ENCODE measurements at places on chromosomes 6 and 20.
A peak's percentile ranks its signal among the peaks of the same experiment; 100 is the strongest.

GRCh38 chr6:89032599-89032998 is 48.0 kb upstream of the PNRC1 start:
- no peak for DNase-seq

DNA sequence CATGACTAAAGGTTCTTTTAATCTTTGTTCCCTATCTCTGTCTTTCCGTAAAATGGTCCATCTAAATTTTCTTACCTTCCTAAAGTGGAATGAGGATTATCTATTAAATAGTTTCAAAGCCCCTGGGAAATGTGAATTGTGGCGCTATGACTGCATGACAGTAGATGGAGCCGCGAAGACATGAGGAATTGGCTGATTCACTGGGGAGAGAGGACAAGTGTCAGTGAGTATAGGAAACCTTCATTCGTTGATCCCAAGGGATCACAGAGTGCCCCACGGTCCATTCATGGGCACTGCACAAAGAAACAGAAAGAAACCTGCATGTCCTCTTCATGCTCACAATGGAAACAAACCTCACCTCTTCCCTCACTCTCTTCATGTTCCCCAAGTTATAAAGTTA is 479.3 kb upstream of the BTBD3 start:
- DNase-seq = no peak

GRCh38 chr6:1040393-1040792 is 271.5 kb upstream of the FOXQ1 start:
- DNase-seq = no peak

GRCh38 chr20:16898433-16898832 is 150.3 kb downstream of the OTOR start:
- DNase-seq = no peak

- DNase-seq = no peak
Measured at GRCh38 chr6:42251911-42252637, 34.4 kb upstream of the MRPS10 start.

DNA sequence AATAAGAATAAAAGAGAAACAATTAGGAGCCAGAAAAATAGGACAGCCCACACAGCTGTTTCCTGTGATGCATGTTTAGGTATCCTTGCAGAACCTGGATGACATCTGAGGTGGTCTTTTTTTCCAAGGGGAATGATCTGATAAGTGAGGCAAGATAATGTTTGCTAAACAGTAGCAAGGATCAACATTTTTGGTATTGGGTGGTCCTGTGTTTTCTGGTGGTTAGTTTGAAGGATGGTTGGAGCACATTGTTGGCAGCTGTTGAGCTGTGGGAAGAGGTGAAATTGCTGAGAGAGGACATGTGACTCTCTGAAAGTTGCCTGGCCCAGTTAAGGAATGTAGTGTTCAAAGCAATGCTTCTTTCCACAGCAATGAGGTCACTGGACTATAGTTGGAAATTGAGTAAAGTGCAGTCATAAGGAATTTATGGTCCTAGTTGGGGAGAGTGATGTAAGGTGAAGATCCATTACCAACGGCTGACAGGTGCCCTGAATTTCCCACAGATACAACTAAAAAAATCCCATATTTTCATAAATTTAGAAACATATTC is 270.2 kb upstream of the IMPG1 start:
- no peak for DNase-seq

DNA sequence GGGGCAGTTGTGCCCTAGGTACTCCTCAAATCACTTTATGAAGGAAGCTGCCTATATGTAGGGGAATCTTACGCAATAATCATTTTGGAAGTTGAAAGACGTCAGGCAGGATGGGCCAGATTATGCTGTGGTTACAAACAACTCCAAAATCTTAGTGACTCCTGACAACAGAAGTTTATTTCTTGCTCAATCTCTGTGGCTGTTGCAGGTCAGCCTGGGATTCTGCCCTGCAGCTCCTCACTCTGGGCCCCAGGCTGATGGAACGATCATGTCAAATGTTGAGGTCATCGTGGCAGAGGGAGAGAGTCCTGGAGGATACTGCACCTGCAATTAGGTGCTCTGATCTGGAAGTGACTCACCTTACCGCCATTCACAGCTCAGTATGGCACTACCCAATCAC is 88.4 kb downstream of the ZDHHC14 start:
- DNase-seq = no peak

GRCh38 chr6:75196081-75196687 is 9.7 kb downstream of the COL12A1 start:
- no peak for DNase-seq

DNA sequence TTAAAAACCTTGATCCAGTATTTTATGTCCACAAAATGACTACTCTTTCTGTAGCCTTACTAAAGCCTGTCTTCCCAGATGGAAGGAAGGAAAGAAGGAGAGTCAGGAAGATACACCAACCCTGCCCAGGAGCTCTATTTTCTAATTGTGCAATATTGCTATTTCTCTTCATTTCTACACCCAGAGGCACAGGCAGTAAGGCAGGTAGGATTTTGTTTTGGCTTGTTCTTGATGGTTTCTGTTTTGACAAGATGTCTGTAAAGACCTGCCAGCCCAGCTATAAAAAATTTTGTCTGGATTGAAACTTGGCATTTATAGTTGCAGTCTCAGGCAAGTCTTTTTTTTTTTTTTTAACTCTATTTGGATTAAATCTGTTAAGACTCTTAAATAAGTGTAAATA is 587.5 kb upstream of the ARID1B start:
- DNase-seq = no peak

DNA sequence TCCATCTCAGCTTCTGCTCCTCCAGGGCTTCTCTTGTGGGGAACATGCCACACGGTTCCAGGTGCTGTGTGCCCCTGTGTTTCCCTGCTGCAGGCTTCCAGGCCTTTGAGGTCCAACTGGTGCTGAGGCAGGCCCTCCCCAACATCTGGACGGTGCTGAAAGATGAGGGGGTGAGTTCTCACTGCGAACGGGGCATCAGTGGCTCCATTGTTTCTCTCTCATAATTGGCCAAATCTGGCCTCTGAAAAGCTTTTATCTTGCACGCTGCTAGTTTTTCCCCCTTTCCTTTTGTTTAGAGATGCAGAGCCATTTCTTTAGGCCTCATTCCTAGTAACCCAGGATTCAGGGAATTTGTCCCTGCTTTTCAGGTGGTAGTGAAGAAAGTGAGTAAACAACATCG is 8.6 kb downstream of the PNLDC1 start:
- no peak for DNase-seq

- no peak for DNase-seq
Measured at GRCh38 chr6:35013701-35014100, 124.6 kb downstream of the ANKS1A start.

GRCh38 chr6:39137245-39137644 is 22.3 kb upstream of the SAYSD1 start:
- peak; percentile 24 for DNase-seq

- DNase-seq = no peak
Measured at GRCh38 chr6:56815436-56815835, 139.5 kb upstream of the BEND6 start.

- no peak for DNase-seq
Measured at GRCh38 chr6:79605061-79605460, 26.1 kb upstream of the SH3BGRL2 start.

- DNase-seq = peak; percentile 70
Measured at GRCh38 chr20:62642666-62643520, 590 bp downstream of the SLCO4A1 start.

- no peak for DNase-seq
Measured at GRCh38 chr6:82617648-82618047, 254.0 kb downstream of the TPBG start.

- peak; percentile 82 for DNase-seq
Measured at GRCh38 chr6:127342946-127343808, at the start of gene ECHDC1. ECHDC1 (minus strand) TSS chr6:127343609; CDS start chr6:127331028, 12,581 bp downstream.

DNA sequence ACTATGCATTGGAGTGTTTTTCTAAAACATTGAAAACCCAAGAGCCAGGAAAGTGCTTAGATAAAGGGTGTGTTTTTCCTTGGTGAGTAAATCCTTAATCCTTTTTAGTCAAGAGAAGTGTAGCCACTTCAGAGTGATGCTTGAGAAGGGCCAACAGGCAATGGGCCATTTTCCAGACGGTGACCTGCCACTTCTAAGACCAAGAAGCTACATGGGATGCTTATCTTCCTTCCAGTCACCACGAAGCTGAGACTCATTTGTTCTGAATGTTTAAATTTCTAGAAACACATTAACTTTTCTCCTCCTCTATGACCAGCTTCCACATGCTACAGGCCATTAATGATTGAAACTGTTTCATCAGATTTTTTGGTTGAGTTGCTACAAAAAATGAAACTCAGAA is 34.4 kb upstream of the NHSL1 start:
- no peak for DNase-seq

GRCh38 chr6:2755456-2755855 is 4.7 kb upstream of the MYLK4 start:
- DNase-seq = no peak

DNA sequence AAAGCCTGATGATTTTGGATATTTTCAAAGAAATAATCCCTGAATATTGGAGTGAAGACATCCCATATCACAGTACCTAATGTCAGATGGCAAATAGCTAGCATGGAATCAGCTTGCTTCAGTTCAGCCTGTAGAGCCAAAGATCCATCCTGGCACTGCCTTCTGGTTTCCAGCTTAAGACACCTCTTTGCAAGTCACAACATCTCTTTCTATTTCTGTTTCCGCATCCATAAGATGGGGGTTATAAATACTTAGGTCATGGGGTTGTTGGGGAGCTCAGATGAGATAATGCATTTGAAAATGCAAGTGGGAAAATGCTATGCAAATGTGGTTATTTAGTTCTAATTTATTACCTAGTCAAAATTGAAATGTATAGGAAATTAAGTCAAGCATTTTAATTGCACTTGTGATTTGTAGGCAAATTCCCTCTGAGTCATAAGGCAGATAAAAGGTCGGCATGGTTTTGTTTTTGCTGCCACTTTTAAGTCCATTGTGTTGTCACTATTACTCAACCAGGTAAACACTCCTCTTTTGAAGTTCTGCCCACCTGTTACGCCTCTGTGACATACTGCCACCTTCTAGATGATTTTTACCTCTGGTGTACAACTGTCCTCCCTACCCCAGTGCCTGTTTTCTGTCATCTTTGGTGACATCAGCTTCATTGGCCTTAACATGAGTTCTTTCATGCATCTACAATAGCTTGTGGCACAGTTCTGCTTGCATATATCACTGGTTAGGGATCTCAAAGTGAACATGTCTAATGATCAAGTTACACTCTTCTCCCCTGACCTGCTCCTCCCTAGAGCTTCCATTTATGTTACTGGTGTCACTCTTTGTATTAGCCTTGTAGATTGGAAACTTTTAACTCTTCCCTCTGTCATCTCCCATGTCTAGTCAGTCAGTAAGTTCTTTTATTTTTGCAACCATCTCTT is 96.6 kb downstream of the CDKAL1 start:
- no peak for DNase-seq

DNA sequence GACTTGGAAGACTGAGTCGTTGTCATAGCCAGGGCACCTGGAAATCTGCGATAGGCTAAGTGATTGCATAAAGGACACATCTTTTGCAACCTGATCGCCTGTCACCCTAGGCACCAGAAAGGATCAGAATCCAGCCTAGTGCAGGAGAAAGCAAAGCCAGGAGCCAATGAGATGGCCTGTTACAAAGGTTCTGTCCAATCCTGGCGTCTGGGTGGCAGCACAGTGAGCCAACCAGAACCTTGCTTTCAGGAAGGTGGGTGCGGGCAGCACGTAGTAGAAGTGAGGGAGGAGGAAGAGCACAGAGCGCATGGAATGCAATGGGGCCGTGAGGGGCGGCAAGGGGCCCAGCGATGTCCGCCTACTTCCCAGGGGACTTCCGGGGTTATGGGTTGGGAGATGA is 120.4 kb upstream of the GGTLC1 start:
- DNase-seq = no peak

GRCh38 chr20:39259010-39259803 is 297.1 kb downstream of the DHX35 start:
- DNase-seq = no peak

DNA sequence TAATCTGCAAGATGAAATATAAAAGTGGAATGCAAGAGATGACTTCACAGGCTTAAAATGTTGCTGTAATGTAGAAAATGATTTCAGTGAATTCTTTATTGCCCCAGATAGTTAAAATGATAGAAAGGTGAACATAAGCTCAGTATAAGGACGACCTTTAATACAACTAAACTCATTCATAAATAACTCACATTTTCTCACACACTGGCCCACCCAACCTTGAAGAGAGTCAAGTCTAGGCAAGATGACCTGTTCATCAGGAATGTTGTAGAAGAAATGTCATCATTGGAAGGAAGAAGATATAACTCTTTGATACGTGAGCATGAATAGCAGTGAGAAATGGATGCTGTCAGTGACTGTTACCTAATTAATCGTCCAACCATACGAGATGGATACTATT is 111.1 kb upstream of the SASH1 start:
- no peak for DNase-seq

DNA sequence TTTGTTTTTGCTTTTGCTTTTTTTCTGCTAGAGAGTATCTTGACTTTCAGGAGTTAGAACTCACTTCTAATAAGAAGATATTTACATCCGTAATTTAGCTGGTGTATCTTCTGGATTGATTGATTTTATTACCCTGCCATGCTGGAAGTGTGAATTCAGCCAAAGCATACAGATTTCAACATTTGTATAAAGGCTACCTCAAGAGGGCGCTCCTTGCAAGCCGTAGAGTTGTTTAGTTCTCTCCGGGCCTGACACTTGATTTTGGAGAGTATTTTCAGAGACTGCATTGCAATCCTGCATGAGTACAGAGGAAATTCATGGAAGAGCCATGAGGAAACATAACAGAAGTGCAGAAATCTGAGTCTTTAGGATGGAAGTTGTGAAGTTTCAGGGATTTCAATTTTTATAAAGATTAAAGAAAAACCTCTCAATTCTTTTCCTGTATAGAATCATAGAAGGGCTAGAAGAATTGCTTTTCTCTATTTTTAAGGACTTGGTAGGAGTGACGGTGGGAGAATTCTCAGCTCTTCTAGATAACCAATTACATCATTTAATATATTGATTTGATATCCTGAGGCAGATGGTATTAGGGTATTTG is 66.7 kb upstream of the TIAM2 start:
- peak; percentile 75 for DNase-seq

DNA sequence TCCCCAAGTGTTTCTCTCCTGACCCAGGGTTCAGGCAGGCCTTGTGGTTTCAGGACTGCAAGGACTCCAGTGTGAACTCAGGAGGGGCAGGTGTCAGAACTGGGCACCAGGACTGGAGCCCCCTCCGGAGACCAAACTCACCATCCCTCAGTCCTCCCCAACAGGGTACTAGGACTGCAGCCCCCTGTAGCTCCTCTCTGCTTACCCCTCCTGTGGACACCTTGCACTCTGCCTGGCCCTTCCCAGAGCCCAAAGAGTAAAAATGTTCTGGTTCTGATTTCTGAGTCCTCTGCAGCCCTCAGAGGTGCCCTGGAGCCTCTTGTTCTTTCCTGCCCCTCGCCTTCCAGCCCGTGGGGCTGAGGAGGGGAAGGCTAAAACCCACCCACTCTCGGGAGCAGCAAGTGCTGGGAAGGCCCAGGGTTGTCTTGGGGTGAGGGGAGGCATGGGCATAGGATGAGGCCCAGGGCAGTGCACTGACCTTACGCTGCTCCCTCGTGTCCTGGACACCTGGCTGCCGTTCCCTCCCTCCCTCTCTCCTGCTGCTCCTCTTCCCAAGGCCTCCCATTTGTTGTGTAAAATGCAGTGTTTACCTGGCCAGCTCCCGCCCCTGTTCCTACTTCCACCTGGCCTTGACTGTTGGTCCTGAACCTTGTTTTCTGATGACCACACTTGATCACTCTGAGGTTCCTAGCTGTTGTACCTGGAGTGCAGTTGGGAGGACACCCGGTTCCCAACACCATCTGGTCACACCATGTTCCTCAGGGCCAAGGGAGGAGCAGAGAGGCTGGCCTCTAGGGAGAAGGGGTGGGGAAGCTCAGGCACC is 9.9 kb downstream of the CNPY3 start:
- no peak for DNase-seq

- no peak for DNase-seq
Measured at GRCh38 chr20:7765221-7765620, 175.0 kb downstream of the HAO1 start.

GRCh38 chr6:167027772-167028171 is 28.6 kb downstream of the CEP43 start:
- DNase-seq = no peak

All from GM13976 (cell line).